ENCODE measurements at places on chromosomes 13 and 19.
A peak's percentile ranks its signal among the peaks of the same experiment; 100 is the strongest.

DNA sequence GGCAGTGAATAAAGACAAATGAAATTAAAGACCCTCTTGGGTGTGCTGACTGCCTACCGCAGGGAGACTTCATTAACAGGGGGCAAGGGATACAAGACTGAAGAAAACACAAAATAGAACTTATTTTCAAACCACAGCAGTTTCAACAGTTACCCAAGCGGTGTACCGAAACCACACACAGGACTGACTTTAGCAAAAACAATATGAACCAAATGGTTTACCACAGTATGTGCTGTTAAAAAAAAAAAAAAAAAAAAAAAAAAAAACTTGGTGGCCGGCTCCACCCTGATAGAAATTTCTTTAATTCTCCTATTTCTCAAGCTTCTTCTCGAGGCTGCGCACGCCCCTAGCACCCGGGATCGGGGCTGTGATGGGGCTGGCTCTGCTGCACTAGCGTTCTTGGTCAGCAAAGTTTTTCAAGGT, 42.6 kb downstream of the KLF2 start:
- DNase-seq, result no peak

DNA sequence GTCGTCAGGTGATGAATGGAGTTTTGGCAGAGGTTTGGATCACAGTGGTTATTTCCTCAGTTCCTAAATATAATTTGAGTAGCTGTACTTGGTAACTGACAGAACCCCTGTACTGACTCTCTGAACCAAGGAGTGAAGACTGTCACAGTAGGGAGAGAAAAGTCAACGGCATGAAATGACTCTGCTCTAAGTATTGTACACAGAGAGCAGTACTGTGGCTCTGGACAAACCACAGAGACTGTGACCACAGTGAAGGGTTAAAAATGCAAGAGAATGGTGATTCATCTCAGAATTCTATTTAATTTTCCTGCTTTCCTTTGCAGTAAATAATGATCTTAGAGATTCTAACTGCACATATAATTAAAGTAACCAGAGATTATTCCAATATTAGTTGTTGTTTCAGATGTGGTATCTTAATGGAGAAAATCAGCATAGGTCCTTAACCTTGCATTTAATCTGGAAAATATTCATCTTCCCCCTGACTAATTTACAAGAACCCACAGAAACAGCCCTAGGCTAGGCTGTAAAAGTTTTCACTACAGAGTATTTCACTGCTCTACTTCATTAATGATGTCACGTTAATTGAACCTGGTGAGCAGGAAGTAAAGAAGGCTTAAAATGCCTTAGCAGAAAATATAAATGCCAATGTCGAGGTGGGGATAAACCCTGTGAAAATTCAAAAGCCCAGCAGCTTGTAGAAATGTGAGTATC, 221.9 kb downstream of the LIG4 start:
- no peak for DNase-seq

DNA sequence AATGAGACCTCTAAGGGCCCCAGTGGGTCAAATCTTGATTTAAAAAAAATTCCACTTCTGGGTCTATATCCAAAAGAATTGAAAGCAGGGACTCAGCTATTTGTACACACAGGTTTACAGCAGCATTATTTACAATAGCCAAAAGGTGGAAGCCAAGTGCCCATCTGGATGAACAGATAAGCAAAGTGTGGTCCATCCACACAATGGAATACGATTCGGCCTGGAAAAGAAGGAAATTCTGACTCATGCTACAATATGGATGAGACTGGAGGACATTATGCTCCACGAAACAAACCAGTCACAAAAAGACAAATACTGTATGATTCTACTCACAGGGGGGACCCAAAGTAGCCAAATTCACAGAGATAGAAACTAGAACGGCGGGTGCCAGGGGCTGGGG, 76.7 kb downstream of the CACNA1A start:
- DNase-seq, result no peak

DNA sequence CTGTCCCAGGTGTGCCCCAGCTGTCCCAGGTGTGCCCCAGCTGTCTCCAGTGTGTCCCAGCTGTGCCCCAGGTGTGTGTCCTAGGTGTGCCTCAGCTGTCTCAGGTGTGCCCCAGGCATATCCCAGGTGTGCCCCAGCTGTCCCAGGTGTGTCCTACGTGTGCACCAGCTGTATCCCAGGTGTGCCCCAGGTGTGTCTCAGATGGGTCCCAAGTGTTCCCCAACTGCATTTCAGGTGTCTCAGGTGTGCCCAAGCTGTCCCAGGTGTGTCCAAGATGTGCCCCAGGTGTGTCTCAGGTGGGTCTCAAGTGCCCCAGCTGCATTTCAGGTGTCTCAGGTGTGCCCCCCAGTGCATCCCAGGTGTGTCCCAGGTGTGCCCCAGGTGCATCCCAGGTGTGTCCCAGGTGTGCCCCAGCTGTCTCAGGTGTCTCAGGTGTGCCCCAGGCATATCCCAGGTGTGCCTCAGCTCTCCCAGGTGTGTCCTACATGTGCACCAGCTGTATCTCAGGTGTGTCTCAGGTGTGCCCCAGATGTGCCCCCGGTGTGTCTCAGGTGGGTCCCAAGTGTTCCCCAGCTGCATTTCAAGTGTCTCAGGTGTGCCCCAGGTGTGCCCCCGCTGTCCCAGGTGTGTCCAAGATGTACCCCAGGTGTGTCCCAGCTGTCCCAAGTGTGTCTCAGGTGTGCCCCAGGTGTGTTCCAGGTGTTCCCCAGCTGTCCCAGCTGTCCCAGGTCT, 1.3 kb upstream of the GRK1 start:
- no peak for DNase-seq

- DNase-seq, result no peak
Measured at GRCh38 chr13:93690139-93690538, 463.5 kb downstream of the GPC6 start.

DNA sequence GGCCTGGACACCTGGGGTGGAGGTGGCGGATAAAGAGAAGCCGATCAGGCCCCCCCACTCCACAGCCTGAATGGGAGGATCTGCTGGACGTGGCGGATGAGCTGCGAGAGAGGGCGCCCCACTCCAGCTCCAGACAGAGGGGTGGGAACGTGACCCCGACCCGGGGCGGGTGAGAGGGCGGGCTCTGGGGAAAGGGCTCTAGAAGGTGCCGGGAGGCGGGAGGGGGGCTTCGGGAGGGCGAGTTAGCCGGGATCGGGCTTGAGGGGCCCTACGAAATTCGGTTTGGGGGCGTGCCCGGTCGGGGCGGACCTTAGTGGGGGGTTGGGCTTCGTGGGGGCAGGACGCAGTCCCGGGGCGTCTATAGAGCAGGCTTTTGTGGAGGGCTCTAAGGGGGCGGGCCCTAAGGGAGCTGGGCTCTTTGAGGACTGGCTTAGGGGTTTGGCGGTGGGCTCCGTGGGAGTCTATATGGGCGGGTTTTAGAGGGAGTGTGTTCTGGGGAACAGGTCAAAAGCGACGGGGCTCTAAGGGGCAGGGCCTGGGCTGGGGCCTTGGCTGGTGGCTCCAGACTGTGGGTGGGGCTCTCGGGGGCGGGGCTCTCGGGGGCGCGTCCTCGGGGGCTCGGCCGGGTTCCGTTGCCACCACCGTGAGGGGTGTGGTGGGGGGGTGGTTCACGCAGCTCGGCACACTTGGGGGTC, 4.1 kb upstream of the NANOS3 start:
- DNase-seq, result no peak

DNA sequence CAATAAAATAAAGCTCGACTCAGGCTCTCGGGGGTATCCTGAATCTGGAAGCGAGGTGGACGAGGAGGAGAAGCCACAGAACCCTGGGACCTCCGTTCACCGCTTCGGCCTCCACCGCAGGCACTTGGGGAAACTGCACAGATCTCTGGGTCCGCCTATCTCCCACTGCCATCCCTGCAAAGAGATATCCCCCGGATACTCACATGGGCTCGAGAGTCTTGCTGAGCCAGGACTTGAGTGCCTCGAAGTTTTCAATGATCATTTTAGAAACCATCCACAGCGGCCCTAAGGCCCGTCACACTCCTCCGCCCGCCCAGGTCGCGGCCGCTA, 589 bp downstream of the RBM26 start:
- DNase-seq, result peak; percentile 14

- no peak for DNase-seq
Measured at GRCh38 chr13:109448629-109449028, 337.8 kb downstream of the IRS2 start.

DNA sequence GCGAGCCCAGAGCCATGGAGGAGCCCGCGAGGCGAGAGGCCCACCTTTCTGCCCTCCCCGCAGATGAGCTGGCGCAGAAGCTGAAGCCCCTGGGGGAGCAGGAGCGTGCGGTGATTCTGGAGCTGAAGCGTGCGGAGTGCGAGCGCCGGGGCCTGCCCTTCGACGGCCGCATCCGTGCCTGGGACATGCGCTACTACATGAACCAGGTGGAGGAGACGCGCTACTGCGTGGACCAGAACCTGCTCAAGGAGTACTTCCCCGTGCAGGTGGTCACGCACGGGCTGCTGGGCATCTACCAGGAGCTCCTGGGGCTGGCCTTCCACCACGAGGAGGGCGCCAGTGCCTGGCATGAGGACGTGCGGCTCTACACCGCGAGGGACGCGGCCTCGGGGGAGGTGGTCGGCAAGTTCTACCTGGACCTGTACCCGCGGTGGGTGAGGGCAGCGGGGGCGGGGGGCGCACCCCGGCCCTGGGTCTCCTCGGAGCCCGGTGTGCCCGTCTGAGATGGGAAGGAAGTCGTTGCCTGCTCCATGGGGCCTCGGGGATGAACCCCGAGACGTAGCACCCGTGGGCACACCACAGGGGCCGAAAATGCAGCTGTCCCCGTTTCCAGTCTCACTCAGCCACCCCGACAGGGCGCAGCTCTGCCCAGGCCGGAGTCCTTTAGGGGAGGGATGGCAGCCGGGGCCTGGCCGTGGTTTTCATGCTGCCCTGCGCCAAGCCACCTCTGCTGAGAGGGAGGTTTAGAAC, 12.1 kb upstream of the ZNF554 start:
- no peak for DNase-seq

DNA sequence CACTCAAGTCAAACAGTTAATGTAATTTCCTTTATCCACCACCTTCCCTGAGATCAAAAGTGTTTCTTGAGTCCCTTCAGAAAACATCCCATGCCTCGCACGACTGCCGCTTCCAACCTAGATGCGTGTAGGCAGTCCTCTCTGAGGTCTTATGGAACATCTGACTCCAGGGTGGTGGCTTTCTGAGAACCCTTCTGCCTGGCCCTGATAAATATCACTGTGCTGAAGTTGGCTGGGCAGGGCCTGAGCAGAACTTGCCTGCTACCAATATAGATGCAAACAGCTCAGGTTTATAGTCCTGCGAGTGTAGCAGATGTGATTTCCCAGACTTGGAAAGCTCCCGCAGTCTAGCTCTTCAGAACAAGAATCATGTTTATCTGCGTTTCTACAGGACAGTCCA, 61.1 kb upstream of the GPR12 start:
- no peak for DNase-seq

DNA sequence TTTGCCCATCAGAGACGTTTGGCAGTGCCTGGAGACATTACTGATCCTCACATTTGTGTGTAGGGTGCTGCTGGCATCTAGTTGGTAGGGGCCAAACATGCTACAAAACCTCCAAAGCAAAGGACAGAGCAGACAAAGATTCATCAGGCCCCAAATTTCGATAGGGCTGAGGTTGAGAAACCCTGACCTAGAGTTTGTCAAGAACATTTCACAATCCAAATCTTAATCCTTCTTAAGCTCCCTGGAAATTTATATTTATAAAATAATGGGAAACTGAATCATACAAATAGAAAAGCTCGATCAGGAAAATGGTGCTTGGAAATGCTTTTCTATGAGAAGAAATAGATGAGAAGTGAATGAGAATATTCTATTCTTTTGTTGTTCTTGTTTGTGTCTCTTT, 273.6 kb downstream of the DCT start:
- DNase-seq, result no peak

DNA sequence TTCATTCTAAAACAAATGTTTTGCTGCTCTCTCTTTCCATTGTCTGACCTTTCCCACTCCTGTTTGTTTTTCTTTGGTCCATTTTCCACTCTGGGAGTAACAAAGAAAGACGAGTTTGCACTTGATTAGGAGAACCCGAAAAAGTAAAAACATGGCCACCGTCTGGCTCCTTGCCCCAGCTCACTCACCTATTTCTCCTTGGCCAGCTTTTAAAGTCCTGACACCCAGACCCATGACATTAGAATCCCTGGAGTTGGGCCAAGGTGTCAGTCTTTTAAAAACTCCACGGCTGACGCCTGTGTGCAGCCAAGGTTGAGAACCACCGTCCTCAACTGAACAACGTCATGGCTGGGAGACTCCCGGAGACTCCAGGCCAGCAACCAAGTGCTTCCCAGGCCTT, 63.6 kb upstream of the FLT1 start:
- DNase-seq, result no peak

GRCh38 chr13:87003265-87003664, 667.9 kb upstream of the SLITRK5 start:
- no peak for DNase-seq

- no peak for DNase-seq
Measured at GRCh38 chr13:36259361-36260137, 38.1 kb downstream of the CCDC169 start.

DNA sequence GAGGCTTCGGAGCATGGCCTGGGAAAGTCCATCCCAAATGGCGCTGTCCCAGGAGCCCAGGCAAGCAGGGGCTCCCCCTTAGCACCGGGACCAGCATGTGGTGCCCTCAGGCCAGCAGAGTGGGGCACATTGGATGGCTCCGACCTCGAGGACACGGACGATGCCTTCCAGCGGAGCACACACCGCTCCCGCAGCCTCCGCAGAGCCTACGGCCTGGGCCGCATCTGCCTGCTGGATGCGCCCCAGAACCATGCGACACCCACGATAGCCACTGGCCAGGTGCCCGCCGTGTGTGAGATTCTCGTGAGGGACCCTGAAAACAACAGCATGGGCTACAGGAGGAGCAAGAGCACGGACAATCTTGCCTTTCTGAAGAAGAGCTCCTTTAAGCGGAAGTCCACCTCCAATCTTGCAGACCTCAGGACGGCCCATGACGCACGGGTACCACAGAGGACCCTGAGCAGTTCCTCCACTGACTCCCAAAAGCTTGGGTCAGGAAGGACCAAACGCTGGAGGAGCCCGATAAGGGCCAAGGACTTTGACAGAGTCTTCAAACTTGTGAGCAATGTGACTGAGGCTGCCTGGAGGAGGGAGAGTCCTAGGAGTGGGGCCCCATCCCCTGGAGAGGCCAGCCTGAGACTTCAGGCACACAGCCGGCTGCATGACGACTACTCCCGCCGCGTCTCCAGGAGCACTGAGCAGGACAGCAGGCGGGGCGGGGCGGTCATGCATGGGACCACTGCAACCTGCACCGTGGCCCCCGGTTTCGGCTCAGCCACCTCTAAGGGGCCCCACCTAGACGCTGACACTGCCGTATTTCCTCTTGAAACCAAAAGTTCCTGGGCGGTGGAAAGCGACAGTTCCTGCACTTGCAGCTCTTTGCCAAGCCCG, 63.1 kb downstream of the SPATA13 start:
- no peak for DNase-seq

All from H54 (cell line).